ENCODE measurements at places on chromosomes 2 and 18.

- no peak for DNase-seq
These were observed 242.0 kb downstream of the CMPK2 start for GRCh38 chr2:6623746-6624145.

DNA sequence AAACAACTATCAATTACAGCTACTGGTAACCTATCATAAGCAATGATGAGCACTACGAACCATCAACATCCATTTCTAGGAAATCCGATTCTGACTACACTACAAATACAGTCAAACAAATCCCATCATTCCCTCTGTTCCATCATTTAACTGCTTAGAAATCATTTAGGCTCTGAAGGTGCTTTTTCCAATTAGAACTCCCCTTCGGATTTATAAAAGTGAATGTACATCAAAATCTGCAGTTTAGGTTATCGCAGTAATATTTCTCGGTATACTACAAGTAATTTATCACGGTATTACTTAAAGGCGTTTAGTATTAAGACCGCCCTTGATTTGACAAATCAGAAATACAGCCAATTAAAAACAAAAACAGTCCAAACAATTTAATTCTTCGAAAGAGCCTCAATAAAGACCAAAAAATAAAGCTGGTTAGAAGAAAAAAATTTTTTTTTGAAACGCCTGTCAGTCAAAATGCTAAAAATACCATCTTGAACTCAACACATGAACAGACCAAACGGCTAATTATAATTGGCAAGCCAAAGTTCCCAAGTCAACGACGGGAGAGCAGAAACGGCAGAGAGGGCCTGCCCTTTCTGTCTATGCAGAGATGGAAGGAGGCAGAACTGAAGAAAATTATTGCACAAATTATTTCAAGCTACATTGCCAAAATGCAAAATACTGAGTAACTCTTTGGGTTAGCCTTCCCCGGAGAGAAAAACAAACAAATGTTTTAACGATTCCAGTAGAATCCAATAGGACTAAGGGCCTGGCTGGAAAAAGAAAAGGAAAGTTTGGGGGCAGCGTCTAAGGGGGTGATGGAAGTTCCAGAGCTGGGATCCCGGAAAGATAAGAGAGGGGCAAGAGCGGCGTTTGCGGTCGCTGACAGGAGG, 1.2 kb downstream of the VPS54 start:
- peak; percentile 14 for DNase-seq

DNA sequence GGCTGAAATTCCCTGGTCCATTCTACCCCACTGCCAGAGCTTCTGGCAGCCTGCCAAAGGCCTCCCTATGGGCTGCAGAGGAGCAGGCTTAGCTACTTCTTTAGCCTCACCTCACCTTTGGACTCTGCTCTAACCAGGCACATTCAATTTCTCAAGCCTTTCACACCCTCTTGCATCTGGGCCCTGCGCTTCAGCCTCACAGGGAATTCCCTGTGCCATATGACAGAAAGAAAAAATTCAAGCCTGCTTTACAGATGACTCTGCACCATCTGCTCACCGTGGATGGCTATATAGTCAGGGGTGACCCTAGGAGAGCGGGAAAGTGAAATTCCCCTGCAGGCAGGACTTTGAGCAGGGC, 62.5 kb downstream of the REEP1 start:
- no peak for DNase-seq

GRCh38 chr18:79588636-79589481, 90.7 kb upstream of the CTDP1 start:
- no peak for DNase-seq

GRCh38 chr2:44480068-44480467, 118.3 kb downstream of the CAMKMT start:
- DNase-seq: no peak
